ENCODE measurements at places on chromosomes 4 and X.

GRCh38 chr4:127965803-127966175, 583 bp downstream of the ABHD18 start:
- DNase-seq: peak; percentile 79

- no peak for DNase-seq
Observed at GRCh38 chr4:48308901-48309300, 32.4 kb upstream of the SLAIN2 start.

DNA sequence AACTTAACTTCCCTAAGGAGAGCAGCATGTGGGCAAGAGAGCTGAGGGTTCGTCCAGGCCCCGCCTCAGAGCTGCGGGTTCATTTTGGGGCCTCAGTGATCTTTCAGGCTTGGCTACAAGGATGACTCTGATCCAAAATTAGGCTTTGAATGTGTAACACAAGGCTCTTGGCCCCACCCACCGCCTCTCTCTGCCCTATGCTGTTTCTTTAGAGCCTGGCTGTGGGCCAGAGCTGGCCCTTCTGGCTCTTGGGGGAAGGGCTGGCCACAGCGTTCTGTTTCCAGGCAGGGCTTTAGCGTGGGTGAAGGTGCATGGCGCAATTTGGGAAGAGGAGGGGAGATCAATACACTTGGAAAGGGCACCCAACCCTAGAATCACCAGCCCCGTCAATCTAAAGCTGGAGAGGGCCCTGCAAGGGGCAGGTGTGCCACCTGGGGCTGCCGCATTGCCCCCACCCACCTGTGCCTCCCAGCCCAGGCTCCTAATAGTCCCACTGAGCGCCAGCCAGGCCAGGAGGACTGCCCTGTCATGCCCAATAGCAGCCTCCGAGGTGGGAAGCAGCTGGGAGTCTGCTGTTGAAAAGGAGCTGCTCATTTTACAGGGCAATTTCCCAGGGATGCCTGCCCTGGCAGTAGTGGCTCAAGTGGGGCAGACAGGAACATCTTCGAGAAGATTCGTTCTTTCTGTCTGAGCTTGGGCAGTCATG, 84.5 kb upstream of the MAML3 start:
- DNase-seq: no peak

GRCh38 chrX:47145395-47146120, 537 bp downstream of the RBM10 start:
- peak; percentile 18 for DNase-seq

- DNase-seq: no peak
Observed at GRCh38 chrX:85836868-85837267, 210.5 kb downstream of the CHM start.

- DNase-seq: no peak
Observed at GRCh38 chr4:160143574-160143973, 1040.7 kb downstream of the RAPGEF2 start.

DNA sequence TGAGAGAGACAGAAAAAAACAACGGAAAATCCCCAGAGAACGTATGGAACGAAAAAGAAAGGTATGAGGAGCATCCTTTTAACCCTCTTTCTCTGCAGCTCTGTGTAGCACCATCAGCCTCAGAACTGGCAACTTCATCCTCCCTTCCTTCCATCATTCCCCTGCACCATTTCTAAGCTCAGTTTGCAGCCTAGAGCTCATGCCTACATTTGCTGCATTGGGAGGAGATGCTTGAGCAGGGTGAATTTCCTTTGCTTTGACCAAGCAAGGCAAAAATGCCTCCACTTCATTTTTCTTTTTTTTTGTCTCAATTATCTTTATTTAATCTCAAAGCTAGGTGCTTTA, 67.9 kb downstream of the ANK2 start:
- DNase-seq: no peak

Measured in T-cell (primary cell).